ENCODE measurements at places on chromosomes 11 and 22.

DNA sequence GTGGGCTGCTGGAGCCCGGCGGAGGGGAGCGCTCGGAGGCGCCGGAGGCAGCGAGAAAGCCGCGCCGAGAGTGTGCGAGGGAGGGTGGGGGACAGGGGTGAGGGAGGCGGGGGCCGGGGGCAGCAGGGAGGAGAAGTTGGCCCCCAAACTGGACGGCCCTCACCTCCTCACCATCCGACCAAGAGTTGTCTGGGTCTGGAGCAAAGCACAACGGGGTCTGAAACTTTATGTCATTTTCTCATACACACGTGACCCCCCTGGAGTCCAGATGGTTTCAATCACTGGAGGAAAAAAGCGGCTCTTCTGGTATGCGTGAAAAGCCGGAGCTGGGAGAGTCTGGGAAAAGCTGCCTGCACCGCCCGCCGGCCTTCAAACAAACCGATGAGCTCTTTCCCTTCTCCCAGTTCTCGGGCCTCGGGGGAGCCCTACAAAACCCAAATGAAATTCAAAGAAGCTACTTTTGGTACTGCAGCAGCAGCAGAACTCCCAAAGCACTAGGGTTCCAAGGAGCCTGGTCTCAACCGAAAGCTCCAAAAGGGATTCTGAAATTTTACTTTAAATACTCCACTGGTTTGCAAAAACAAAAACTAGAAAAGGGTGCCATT is 39.7 kb upstream of the AKIP1 start:
- H3K4me1 ChIP-seq, result peaks cover 12% of the 10 kb centered on the region
- no peak for DNase-seq
- H3K4me3 ChIP-seq, result peak overlapping the region; percentile 55
- H3K36me3 ChIP-seq, result no peaks in the 10 kb centered on the region
- H3K27ac ChIP-seq, result no peak overlapping the region
- H3K27me3 ChIP-seq, result peaks cover 17% of the 10 kb centered on the region

DNA sequence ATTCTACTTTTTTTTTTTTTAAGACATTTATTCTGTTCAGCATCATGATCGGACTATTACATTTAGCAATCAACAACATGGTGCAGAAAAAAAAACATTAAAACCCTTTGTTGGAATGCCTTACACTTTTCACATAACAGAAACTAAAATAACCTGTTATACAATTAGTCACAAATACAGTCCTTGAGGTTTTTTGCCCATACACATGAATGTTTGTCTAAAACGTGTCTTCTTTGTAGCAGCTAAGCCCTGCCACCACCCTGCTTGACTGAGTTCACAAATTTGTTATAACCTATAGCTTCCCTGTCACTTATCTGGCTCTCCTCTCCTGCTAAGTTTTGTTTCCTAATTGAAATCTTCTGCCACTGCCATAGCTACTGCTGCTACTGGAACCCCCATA is 75.4 kb upstream of the ARHGAP20 start:
- H3K4me1 ChIP-seq, result no peaks in the 10 kb centered on the region
- no peak for DNase-seq
- H3K4me3 ChIP-seq, result no peak overlapping the region
- no peak overlapping the region for H3K27ac ChIP-seq

DNA sequence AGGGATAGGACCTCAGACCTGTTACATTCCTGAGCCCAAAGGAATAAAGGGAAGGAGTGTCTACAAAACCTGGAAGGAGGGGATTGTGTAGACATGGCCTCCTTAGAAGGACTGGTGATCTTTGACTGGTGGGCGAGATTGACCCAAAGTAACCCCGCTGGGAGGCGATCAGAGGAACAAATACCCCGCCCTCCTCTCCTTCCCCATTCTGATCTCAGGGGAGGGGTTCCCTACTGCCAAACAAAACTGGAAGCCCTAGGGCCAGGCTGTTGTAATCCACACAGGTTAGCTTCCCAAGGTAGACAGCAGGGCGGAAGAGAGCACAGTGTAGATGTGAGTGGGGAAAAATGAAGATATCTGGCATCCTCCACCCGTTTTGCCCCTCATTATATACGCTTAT is 24.7 kb downstream of the NCF4 start:
- no peak overlapping the region for H3K27ac ChIP-seq
- H3K27me3 ChIP-seq, result no peaks in the 10 kb centered on the region
- H3K36me3 ChIP-seq, result peaks cover 5% of the 10 kb centered on the region
- H3K4me1 ChIP-seq, result peaks cover 3% of the 10 kb centered on the region
- no peak for DNase-seq
- no peak overlapping the region for H3K4me3 ChIP-seq

GRCh38 chr22:25360411-25360810 is 141.0 kb downstream of the CRYBB2 start:
- DNase-seq, result no peak
- no peaks in the 10 kb centered on the region for H3K27me3 ChIP-seq
- no peak overlapping the region for H3K4me3 ChIP-seq
- peaks cover 18% of the 10 kb centered on the region for H3K36me3 ChIP-seq

DNA sequence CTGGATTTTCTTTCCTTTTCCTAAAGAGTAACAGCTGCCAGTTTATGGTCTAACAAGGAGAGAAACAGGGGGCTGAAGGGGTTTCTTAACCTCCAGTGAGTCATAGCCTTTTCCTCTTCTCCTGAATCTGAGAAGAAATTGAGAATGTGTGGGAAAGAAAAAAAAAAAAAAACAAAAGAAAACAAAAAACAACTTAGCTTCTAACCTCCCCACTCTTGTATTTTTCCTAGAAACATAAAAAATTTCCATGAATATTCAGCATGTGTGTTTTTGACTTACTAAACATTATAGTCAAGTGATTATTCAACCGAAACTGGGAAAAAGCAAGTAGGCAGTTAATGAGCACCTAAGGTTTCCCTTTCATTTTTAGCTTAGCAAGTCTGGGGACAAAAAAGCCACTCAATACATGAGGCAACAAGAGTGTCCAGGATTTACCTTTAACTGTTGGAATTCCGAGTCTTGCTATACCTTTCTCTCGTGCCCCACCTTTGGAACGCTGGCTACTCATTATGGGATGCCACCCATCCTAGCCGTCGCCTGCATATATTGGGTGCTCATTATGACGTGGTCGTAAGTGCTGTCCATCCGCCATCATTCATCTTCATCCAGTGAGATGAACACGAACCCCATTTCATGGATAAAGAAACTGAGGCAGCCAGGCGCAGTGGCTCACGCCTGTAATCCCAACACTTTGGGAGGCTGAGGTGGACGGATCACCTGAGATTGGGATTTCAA is 2.4 kb downstream of the ASPHD2 start:
- H3K36me3 ChIP-seq, result peaks cover 9% of the 10 kb centered on the region
- no peak overlapping the region for H3K27ac ChIP-seq
- no peak for DNase-seq

DNA sequence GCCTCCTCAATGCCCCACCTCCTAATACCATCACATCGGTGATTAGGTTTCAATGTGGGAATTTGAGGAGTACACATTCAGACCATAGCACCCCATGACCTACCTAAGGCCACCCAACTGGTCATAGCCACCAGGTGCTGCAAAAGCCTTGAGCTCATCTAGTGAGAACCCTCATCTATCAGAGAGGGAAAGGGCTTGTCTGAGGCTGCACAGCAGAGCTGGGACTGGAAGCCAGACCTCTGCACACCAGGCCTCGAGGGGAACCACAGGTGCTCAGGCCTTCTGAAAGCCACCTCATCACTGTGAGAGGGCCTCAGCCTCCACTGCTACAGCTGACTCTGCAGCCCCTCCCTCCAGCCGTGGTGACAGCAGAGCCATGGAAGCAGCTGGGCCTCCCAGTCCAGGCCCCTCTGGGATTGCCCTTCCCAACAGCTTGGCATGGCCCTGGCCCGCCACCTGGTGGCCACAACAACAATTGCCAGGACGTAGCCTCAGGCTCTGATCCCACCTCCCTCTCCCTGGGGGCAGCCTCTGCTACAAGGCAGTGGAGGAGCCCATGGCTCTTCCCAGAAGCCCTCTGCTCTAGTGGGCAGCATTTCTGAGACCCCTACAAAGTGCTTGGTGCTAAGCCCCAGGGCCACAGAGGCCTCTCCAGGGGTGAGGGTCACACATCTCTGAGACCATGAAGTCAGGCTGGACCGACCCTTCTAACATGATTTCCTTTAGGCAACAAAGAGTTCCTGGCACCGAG is 41.0 kb upstream of the PRDM11 start:
- H3K36me3 ChIP-seq, result no peaks in the 10 kb centered on the region
- no peak overlapping the region for H3K4me3 ChIP-seq
- H3K4me1 ChIP-seq, result peaks cover 22% of the 10 kb centered on the region
- DNase-seq, result peak; percentile 69
- peaks cover 9% of the 10 kb centered on the region for H3K27me3 ChIP-seq
- H3K27ac ChIP-seq, result no peak overlapping the region

DNA sequence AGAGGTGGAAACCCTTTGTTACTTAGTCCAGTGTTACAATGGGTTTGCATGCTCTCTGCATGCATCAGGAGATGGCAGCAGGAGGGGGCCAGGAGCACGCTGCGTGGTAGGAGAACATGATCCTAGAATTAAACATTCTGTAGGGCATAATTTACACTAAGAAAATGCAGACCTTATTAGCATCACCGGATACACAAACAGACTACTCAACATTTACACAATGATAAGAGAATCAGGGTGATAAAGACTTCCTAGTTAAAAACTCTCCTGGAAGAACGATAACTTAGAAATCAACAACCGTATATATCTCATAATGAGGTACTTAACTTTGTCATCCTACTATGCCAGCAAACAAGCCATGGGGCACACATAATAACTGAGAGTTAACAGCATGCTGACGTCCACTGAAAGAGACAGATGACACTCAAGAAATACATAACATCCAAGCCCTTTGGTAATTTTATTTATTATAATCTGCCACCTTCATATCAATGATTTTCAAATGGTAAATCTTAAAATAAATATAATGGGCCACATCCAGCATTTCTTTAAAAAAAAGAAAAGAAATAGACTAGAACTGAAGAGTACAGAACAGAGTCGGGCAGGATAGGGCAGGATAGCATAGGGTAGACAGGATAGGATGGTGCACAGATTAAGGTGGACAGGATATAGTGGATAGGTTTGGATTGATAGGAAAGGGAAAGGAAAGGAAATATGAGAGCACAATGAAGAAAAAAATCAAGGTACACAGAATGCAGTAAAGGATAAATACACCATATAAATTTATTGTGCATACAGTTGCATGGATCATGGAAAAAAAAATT is 27.5 kb downstream of the CADM1 start:
- H3K27ac ChIP-seq, result no peak overlapping the region
- peaks cover 4% of the 10 kb centered on the region for H3K27me3 ChIP-seq
- H3K4me3 ChIP-seq, result no peak overlapping the region
- no peaks in the 10 kb centered on the region for H3K36me3 ChIP-seq
- no peak for DNase-seq
- peaks cover 1% of the 10 kb centered on the region for H3K4me1 ChIP-seq

GRCh38 chr11:62578541-62578940 is 4.8 kb upstream of the EEF1G start:
- H3K27me3 ChIP-seq, result no peaks in the 10 kb centered on the region
- DNase-seq, result no peak
- H3K4me3 ChIP-seq, result no peak overlapping the region
- H3K36me3 ChIP-seq, result peaks cover 21% of the 10 kb centered on the region
- no peak overlapping the region for H3K27ac ChIP-seq

GRCh38 chr11:12998336-12998735 is 10.8 kb upstream of the RASSF10 start:
- no peaks in the 10 kb centered on the region for H3K4me1 ChIP-seq
- no peak for DNase-seq
- peaks cover 4% of the 10 kb centered on the region for H3K27me3 ChIP-seq
- no peak overlapping the region for H3K4me3 ChIP-seq
- no peaks in the 10 kb centered on the region for H3K36me3 ChIP-seq
- H3K27ac ChIP-seq, result no peak overlapping the region

DNA sequence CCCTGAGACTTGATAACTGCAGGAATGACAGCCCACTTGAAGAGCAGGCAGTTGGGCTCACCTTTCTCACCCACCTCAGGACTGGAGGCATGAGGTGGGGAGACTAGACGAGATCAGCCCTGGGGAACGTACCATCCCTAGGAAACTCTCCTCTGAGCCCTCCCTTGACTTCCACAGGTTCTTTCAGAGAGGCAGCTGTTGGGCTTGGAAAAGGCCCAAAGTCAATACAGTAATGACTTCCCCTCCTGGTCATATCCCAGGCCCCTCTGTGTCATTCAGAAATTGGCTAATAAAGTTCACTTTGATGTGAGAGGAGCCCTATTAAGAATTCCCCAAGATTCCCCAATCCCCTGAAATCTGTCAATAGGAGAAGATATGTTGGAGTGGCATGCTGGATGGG is 5.8 kb upstream of the NECTIN1 start:
- no peak overlapping the region for H3K4me3 ChIP-seq
- no peak overlapping the region for H3K27ac ChIP-seq
- peaks cover 32% of the 10 kb centered on the region for H3K27me3 ChIP-seq
- H3K4me1 ChIP-seq, result peaks cover 2% of the 10 kb centered on the region
- H3K36me3 ChIP-seq, result no peaks in the 10 kb centered on the region
- DNase-seq, result no peak

- DNase-seq, result no peak
- peaks cover 12% of the 10 kb centered on the region for H3K4me1 ChIP-seq
- no peak overlapping the region for H3K4me3 ChIP-seq
- no peak overlapping the region for H3K27ac ChIP-seq
Observed at GRCh38 chr22:42167066-42167465, 36.5 kb upstream of the CYP2D6 start.

GRCh38 chr11:68436162-68436888 is 24.2 kb upstream of the PPP6R3 start:
- H3K36me3 ChIP-seq, result no peaks in the 10 kb centered on the region
- no peaks in the 10 kb centered on the region for H3K27me3 ChIP-seq
- no peak overlapping the region for H3K27ac ChIP-seq
- peaks cover 3% of the 10 kb centered on the region for H3K4me1 ChIP-seq

- peaks cover 3% of the 10 kb centered on the region for H3K36me3 ChIP-seq
- H3K27me3 ChIP-seq, result no peaks in the 10 kb centered on the region
- peaks cover 2% of the 10 kb centered on the region for H3K4me1 ChIP-seq
- no peak overlapping the region for H3K4me3 ChIP-seq
- no peak for DNase-seq
- H3K27ac ChIP-seq, result no peak overlapping the region
Observed at GRCh38 chr22:47006433-47006832, 244.0 kb downstream of the TBC1D22A start.

- no peak overlapping the region for H3K27ac ChIP-seq
- no peak overlapping the region for H3K4me3 ChIP-seq
- H3K4me1 ChIP-seq, result peaks cover 11% of the 10 kb centered on the region
- peaks cover 13% of the 10 kb centered on the region for H3K27me3 ChIP-seq
- no peaks in the 10 kb centered on the region for H3K36me3 ChIP-seq
Observed at GRCh38 chr11:85685125-85685819, 723 bp downstream of the CCDC89 start.

All from memory B cell (primary cell).